Mesothelial cell of epicardium (in vitro differentiated cells): ENCODE measurements at places on chromosomes 5 and 9.

GRCh38 chr5:67334373-67334772, 137.8 kb upstream of the CD180 start:
- no peak for DNase-seq

GRCh38 chr5:169719360-169720314, 82.6 kb downstream of the DOCK2 start:
- DNase-seq: no peak

GRCh38 chr5:150780187-150780692, 1.7 kb downstream of the SMIM3 start:
- DNase-seq: no peak

- DNase-seq: no peak
These were observed 12.0 kb upstream of the ACSL6 start for GRCh38 chr5:132023258-132024116.

- no peak for DNase-seq
These were observed 155.9 kb downstream of the FGF18 start for GRCh38 chr5:171575386-171575785.
